CD4-positive, alpha-beta T cell (primary cell): ENCODE measurements at places on chromosomes 6 and 20. TPM values are rescaled to one million over a fixed set of nuclear protein-coding genes. Genes with fewer than 3 reads are reported as not detected.
A peak's percentile ranks its signal among the peaks of the same experiment; 100 is the strongest.

MAFB gene
- total RNA-seq = 3.3 TPM

GTF3C6 gene
- total RNA-seq = 17.9 TPM

HTR1E gene
- not detected for total RNA-seq

GMPR gene
- 0.95 TPM for total RNA-seq

DNA sequence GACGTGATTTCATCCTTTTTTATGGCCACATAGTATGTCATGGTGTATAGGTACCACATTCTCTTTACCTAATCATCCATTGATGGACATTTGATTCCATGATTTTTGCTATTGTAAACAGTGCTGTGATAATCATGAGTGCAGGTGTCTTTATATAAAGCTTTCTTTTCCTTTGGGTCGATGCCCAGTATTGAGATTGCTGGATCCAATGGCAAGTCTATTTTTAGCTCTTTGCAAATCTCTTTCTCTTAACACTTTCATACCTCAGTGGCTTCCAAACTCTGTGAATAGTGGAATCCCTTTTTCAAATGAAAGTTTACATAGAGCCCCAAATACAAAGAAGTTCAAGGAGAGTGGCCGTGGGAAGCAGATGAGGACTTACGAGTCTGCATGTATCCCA lies 105.8 kb upstream of the SPTLC3 start:
- no peaks in the 10 kb centered on the region for H3K36me3 ChIP-seq
- no peak for DNase-seq
- no peak overlapping the region for H3K4me3 ChIP-seq
- no peaks in the 10 kb centered on the region for H3K27me3 ChIP-seq
- H3K4me1 ChIP-seq = no peaks in the 10 kb centered on the region

DNA sequence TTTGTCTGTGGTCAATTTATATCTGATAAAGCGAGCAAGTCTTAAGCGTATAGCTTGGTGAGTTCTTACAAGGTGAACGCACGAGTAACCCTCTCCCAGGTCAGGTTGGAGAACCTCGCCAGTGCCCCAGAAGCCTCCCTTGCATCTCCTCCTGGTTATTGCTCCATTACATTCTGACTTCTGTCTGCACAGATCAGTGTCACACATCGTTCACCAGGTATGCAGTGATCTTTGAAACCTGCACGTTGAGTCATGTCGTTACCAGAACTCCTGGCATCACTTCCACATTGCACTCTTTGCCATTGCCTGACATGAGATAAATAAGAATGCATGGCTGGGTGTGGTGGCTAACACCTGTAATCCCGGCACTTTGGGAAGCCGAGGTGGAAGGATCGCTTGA lies 44.2 kb downstream of the AKAP12 start:
- H3K36me3 ChIP-seq = no peaks in the 10 kb centered on the region
- no peak overlapping the region for H3K4me3 ChIP-seq
- no peaks in the 10 kb centered on the region for H3K4me1 ChIP-seq
- H3K27ac ChIP-seq = no peak overlapping the region
- no peak for DNase-seq
- no peaks in the 10 kb centered on the region for H3K27me3 ChIP-seq

DNA sequence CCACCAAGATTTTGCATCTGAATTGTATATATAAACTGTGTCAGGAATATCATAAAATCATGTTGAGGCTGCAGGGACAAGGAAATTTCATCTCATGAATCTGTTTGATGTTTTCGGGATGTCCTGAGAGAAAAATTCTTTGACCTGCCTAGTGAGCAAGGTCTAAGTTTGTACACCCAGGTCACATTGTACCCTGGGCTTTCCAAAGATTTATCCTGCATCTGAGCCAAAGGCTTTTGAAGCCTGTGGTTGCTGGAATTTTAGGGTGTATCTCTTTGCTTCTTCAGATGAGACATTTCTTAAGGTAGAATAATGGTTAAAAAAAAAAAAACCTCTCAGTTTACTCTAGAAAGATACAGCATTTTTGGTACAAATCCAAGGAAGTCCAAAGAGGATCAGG lies 63.3 kb downstream of the FOXO3 start:
- H3K4me1 ChIP-seq = peaks cover 32% of the 10 kb centered on the region
- H3K36me3 ChIP-seq = no peaks in the 10 kb centered on the region
- no peak overlapping the region for H3K27ac ChIP-seq
- no peak overlapping the region for H3K4me3 ChIP-seq
- no peaks in the 10 kb centered on the region for H3K27me3 ChIP-seq
- DNase-seq = no peak

DNA sequence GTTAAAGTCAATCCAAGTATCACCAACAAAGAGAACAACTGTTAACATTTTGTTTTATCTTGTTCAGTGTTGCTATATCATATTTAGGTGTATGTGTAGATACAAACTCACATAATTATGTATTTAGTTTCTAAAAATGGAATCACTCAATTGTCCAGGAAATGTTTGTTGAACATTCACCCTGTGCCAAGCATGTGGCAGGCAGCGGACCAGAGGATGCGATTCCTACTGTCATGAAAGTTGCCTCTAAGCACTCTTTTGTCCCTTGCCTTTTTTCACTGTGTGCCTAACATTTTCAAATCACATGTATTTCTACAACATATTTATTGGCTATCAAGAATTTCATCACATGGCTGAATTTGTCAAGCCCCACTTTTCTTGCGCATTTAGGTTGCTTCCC lies 16.9 kb upstream of the TGM2 start:
- no peaks in the 10 kb centered on the region for H3K36me3 ChIP-seq
- H3K27ac ChIP-seq = no peak overlapping the region

DNA sequence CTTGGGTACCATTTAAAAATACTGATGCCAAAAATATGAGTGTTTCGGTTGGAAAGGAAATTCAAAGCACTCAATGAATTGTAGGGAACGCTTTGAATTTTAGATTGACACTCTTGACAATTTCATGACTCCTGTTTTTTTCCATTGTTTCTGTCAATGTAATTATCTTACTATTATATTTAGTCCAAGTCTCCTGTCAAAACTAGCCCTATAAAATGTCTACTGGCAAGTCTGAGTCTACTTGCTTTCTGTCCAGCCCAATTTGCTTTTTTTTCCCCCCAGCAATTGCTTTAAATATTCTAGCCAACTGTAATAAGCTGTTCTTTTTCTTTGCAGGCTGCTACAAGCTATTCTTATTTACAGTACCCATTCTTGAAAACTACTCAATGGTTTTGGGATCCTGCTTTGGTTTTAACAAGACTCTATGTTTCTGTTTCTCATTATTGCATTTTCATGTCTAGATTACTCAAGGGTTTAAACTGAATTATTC lies 1103.9 kb upstream of the GJE1 start:
- no peaks in the 10 kb centered on the region for H3K36me3 ChIP-seq
- H3K27me3 ChIP-seq = no peaks in the 10 kb centered on the region
- H3K27ac ChIP-seq = no peak overlapping the region

DNA sequence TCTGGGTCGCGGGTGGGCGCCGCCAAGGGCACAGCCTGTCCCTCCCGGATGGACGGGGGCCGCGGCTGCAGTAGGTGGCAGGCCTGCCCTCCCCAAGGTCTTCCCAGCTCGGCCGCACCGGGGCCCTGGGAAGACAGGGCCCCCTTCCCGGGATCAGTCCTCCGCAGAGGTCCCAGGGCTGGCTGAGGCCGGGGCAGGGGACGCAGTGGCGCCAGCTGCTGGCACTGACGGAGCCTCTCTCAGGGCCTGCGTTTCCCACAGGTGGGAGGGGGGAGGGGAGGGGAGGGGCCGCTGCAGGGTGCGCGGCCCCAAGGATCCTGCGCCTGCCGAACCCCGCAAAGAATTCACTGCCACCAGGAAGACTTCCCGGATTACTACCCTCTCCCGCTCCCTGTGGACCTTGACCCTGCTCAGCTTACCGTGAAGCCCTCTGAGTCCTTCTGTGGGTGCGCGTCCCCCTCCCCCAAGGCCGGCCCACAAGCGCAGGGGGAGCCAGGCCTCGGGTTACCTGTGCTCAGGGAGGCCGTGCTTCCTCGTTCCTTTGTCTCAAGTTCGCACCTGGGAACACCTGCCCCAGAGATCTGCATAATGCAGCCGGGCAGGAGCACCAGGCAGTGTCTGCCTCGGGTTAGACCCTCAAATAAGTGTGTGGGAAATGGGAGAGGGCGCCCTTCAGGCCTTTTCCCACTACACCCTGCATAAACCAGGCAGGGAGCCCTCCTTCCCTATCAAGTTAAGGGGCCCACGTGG lies 5.1 kb downstream of the LZTS3 start:
- H3K36me3 ChIP-seq = no peaks in the 10 kb centered on the region
- DNase-seq = peak; percentile 45
- H3K27ac ChIP-seq = no peak overlapping the region
- H3K4me3 ChIP-seq = no peak overlapping the region
- peaks cover 22% of the 10 kb centered on the region for H3K4me1 ChIP-seq
